Stomach (tissue), 19 donors: ENCODE measurements at places on chromosomes 5 and 9.

- DNase-seq: no peak
Observed at GRCh38 chr5:91910655-91911054, 527.5 kb upstream of the ARRDC3 start.

- DNase-seq: peak; percentile 63
Observed at GRCh38 chr9:8733131-8733954, 933.8 kb upstream of the DMAC1 start.

DNA sequence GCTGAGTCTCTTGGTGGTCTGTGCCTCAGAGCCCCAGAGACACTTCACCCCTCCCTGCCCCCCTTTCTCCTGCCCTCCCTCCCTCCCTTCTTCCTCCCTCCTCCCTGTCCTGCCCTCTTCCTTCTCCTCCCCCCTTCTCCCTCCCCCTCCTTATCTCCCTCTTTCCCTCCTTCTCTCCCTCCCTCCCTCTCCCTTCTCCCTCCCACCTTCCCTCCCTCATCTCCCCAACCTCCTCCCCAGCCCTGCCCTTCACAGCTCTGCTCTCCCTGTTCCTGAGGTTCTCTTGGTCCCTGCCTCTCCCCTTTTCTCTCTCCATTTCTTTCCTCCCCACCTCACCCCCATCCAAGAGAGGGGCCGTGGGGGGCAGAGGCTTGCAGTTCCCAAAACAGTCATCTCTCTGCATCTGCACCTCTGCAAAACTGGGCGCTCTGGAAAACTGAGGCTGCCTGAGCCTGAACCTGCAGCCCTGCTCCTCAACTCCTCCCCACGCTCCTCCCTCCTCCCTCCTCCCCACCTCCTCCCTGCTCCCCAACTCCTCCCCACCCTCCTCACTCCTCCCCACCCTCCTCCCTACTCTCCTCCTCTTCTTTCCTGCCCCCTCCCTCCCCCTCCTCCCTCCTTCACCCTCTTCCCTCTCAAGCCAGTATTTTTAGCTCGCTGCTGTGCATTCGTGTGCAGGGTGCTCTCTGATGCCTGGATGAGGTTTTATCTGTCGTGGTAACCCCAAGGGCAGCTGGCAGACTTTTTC, 219.1 kb downstream of the C9orf50 start:
- DNase-seq: no peak

- DNase-seq: no peak
Observed at GRCh38 chr5:72723581-72723980, 92.9 kb upstream of the TNPO1 start.

DNA sequence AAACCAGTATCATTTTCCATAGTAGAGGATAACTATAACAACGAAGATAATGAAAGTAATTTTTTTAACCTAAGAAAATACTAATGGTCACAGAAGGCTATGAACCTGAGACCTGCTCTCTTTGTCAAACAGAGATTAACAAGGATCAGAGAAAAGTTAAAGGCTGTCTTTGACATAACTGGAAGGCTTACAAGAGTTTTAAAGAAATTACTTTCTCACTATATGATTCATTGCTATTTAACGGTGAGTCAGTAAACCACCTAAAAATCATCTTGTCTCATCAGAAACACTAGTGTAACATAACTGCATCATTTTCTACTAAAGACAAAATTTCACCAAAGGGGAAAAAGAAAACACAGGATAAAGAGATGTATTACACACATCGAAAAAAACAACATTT, 19.3 kb downstream of the MLANA start:
- no peak for DNase-seq

GRCh38 chr9:419571-420171, 205.0 kb downstream of the DOCK8 start:
- DNase-seq: peak; percentile 88

GRCh38 chr5:151249281-151249680, 3.7 kb upstream of the GM2A start:
- no peak for DNase-seq

DNA sequence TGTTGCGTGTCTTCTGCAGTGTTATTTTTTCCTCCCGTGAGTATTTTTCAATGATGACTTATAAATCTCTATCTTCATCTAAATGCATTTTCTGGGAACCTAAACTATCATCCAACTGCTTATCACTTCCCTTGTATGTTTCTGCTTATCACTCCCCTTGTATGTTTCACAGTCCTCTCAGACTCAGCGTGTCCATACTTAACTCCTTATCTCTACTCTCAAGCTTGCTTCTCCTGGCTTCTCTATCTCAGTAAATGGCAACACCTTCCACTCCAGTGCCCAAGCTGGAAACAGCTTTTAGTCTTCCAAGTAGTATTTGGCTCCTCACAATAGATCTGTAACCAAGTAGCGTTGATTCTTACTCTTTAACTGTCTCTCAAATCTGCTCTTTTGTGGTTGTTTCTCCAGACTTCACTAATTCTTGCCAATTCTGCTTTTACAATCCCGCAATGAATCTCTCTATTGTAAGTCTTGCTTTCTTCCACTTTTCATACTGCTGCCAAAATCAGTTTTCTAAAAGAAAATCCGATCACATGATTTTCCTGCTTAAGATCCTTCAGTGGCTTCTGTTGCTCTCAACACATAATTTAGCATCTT, 33.8 kb upstream of the TXNDC8 start:
- no peak for DNase-seq

GRCh38 chr9:75889977-75890471, 449 bp upstream of the PCSK5 start:
- DNase-seq: peak; percentile 78

DNA sequence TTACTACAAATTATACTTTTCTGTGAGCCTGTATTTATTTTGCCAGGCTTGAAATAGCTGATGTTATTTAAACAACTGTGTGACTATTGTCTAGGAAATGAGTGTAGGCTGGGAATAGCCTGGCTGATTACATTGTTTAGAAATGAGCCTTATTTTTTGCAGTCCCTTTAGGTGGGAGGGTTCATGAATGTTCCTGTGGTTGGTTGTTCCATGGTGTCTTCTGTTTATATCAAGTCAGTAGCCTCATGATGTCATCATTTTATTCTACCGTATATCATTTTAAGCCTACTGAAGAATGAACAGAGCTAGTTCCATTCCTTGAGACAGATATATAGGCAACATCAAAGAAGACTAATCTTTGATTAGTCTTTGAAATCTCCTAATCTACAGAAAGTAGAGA, 53.1 kb downstream of the MAP1B start:
- no peak for DNase-seq

- DNase-seq: peak; percentile 45
Observed at GRCh38 chr5:67051164-67051563, 145.4 kb downstream of the CD180 start.

DNA sequence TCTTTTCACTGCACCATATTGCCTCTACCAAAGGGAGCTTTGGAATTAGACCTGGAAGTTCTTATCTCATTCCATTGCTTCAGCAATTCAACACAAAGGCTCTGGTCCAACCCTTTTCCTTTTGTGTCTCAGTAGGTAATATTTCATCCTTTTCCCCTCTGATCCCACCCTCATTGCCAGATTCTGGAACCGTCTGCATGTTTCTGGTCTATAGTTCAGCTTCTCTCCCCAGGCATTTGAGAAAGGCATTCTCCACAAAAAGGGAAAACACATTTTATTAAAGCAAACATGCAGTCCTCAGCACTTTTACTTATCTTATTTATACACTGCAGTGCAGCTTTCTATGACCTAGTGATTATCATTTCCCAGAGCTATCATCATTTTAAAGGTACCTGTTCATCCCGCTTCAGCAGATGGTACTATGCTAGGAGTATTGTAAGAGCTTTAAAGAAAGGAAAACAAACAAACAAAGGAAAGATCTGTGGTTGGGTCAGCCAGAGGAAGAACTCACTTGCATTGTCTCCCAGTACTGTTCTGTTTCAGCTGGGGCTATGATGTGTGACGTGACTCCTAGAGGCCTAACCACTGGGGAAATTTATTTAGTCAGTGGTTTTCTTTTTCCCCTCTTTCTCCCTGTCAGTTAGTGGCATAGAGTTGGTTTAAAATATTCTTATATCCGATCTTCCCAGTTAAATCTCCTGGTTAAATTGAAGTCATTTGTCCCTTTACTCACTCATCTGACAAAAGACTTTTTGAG, 269.2 kb downstream of the TMEM38B start:
- no peak for DNase-seq

GRCh38 chr9:8826281-8826680, 1026.7 kb upstream of the DMAC1 start:
- DNase-seq: no peak

GRCh38 chr9:85554349-85554748, 187.4 kb downstream of the AGTPBP1 start:
- DNase-seq: no peak

- DNase-seq: no peak
Observed at GRCh38 chr5:63854076-63854475, 108.2 kb downstream of the HTR1A start.

- DNase-seq: no peak
Observed at GRCh38 chr9:126016579-126017290, 269.6 kb downstream of the PBX3 start.

DNA sequence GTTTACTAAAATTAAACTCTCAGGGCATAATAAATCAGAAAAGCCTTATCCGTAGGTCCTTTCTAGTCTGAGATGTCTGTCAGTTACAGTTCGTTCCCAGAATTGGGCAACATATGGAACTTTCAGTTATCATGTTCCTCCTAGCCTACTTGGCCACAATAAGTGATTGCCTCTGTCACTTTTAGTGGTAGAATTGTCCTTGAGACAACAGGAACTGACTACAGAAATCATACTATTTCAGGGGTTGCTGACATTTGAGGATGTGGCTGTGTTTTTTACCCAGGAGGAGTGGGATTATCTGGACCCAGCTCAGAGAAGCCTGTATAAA, 956 bp downstream of the ZNF189 start:
- no peak for DNase-seq

- no peak for DNase-seq
Observed at GRCh38 chr5:149878371-149878770, 66.2 kb downstream of the PDE6A start.

- no peak for DNase-seq
Observed at GRCh38 chr5:172414531-172415361, 39.6 kb downstream of the SH3PXD2B start.

GRCh38 chr9:8579661-8580060, 780.1 kb upstream of the DMAC1 start:
- no peak for DNase-seq

DNA sequence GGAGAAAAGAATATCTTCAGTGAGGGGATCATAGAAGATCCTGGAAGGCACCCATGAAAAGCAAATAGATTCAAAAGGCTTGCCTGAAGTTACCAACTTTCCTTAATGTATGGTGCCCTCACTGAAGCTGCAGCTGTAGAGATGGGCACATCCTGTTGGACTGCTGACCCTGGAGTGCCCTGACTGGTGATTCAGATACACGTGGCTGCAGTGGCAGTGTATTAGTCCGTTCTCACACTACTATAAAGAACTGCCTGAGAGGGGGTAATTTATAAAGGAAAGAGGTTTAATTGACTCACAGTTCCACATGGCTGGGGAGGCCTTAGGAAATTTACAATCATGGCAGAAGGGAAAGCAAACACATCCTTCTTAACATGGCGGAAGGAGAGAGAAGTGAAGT, 80.3 kb downstream of the OSMR start:
- DNase-seq: no peak

GRCh38 chr5:39822020-39822419, 397.2 kb upstream of the DAB2 start:
- DNase-seq: no peak

DNA sequence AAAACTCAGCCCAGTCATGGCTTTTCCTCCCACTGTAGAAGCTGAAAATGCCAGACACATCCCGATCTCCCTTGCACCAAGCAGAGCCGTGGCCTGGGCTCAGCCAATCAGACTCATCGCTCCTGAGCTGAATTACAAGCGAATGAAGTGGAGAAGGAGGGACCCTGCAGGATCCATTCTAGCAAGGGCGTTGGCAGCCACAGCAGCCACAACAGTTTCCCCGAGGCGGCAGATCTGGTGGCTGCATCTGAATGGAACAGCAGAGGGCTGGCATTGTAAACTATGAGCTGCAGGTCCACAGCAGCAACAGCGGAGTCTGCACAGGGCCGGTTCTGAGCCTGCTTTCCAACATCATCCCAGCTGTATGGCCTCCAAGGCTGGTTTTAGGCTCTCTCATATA, 23.8 kb downstream of the ALG2 start:
- no peak for DNase-seq

GRCh38 chr5:179355976-179356974, 11.0 kb upstream of the ADAMTS2 start:
- no peak for DNase-seq

DNA sequence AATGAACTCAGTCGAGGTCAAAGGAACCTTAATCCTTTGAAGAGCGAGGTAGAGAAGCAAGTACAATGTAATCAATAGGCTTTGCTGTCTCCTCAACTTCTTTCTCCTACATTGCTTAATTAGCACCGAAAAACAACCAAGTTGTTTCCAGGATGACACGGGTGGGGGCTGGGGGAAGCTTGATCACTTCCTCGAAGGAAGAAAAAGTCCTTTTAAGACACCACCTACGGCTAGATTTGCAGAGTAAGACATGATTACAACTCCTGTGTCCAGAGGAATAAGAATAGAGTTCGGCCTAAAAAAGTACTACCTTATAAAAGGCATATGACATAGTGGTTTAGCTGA, 811 bp upstream of the ARRDC3 start:
- peak; percentile 69 for DNase-seq

DNA sequence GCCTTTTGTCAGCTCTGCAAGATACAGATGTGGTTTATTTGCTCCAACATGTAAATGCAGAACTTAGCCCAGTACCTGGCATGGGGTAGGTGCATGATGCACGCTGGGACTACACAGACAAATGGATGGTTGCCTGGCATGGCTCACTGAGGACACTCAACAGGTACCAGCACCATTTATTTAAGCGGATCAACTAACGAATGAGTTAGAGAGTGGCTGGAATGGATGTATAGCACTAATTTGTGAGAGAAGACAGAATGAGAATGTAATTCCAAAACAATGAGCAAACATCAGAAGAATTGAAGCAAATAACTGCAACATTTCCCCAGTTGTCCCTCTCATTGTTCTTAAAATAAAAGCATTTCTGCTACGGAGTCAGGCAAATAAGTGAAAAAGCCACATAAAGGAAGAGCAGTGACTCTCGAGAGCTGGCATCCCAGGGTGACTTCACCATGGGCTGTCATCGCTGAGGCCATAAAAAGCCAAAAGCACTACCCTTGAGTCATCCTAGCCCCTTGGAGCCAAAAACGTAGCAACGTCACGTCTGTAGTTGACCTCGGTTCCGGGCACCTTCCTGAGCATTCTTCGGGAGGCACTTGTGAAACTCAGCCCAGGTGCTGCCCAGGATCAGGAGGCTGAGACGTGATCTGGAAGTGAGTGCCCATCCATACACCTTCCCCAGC, 290.3 kb downstream of the NSG2 start:
- DNase-seq: no peak

DNA sequence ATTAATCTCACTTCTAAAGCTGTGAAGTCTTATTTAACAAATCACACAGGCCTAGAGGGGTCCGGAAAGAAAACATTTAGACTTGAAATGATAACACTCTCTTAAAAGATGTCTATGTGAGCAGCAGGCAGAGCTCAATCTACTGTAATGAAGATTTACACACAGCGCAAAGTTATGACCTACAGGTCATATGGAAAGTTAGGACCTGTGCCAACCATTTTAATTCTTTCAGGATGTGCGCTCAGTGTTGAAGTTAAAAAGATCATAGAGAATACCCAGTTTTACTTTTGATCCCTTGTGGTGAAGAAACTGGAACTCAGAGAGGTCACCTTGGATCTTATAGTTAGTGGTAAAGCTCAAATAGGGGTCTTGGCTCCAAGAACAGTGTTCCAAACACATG, 3.1 kb upstream of the CREBRF start:
- DNase-seq: no peak
